CD4-positive, alpha-beta memory T cell (primary cell): ENCODE measurements at places on chromosomes 7 and 10. TPM values are rescaled to one million over a fixed set of nuclear protein-coding genes. Genes with fewer than 3 reads are reported as not detected.
A peak's percentile ranks its signal among the peaks of the same experiment; 100 is the strongest.

GRCh38 chr7:143503261-143503660 is 25.6 kb downstream of the TAS2R41 start:
- no peaks in the 10 kb centered on the region for H3K36me3 ChIP-seq
- DNase-seq, result no peak
- H3K27ac ChIP-seq, result no peak overlapping the region
- H3K4me1 ChIP-seq, result no peaks in the 10 kb centered on the region
- no peak overlapping the region for H3K4me3 ChIP-seq

DNA sequence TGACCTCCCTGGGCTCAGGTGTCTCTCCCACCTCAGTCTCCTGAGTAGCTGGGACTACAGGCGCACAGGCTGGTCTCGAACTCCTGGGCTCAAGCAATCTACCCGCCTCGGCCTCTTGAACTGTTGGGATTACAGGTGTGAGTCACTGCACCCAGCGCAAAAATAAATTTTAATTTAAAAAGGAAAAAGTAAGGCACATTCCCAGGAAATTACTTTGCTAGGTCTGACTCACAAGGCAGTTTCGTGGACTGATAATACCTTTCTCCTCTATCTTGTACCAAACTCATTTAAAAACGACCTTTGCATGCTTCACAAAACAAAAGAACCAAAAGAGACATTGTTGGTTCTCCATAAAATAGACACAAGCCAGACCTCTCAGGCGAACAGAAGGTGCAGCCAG is 29.7 kb downstream of the PARP12 start:
- no peak for DNase-seq
- H3K27ac ChIP-seq, result no peak overlapping the region
- peaks cover 11% of the 10 kb centered on the region for H3K4me1 ChIP-seq
- H3K27me3 ChIP-seq, result no peaks in the 10 kb centered on the region
- H3K36me3 ChIP-seq, result peaks cover 16% of the 10 kb centered on the region

DNA sequence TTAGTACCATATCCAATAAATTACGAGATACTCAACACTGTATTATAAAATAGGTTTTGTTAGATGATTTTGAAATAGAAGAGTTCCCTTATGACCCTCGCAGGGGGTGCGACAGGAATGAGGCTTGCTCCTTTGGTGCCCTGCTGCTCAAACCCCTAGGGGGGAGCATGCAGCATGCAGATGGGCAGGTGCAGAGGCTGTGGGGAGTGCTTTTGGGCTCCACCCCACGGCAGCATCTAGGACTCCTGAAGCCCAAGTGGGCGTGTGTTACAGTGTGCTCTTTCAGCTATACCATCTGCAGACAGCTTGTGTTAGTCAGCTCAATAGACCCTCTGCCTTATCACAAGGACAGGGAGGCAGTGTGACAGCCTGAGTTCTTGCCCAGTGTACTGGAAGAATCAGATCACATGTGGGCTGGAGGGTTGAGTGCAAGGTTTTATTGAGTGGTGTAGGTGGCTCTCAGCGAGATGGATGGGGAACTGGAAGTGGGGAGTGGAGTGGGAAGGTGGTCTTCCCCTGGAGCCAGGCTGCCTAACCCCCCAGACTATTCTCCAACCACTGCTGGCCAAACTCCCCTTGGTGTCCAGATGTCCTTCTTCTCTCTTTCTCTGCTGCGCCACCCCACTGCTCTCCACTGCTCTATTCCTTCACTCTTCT is 3.1 kb upstream of the MRC1 start:
- no peaks in the 10 kb centered on the region for H3K36me3 ChIP-seq
- peak; percentile 1 for DNase-seq
- H3K4me3 ChIP-seq, result no peak overlapping the region
- no peak overlapping the region for H3K27ac ChIP-seq
- H3K4me1 ChIP-seq, result no peaks in the 10 kb centered on the region
- no peaks in the 10 kb centered on the region for H3K27me3 ChIP-seq

- H3K4me1 ChIP-seq, result no peaks in the 10 kb centered on the region
- no peak overlapping the region for H3K4me3 ChIP-seq
- no peaks in the 10 kb centered on the region for H3K36me3 ChIP-seq
- no peak for DNase-seq
- no peaks in the 10 kb centered on the region for H3K27me3 ChIP-seq
Observed at GRCh38 chr7:52074912-52075311, 758.3 kb upstream of the COBL start.

DNA sequence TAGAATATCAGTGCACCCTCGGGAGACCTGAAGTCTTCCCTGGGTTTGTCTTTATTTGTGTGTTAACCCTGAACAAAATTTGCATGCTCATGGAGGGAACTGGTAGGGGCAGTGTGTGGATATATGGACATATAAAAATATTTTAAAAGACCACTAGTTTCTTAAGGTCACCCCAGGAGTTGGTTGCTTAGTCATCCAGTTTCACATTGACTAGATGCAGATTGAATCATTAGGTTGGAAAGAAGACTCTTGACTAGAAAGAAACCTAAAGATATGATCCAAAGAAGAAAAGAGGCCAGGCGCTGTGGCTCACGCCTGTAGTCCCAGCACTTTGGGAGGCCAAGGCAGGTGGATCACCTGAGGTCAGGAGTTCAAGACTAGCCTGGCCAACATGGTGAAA is 137.1 kb downstream of the KAT6B start:
- DNase-seq, result no peak
- H3K4me1 ChIP-seq, result peaks cover 14% of the 10 kb centered on the region
- H3K27me3 ChIP-seq, result no peaks in the 10 kb centered on the region
- no peak overlapping the region for H3K4me3 ChIP-seq

DNA sequence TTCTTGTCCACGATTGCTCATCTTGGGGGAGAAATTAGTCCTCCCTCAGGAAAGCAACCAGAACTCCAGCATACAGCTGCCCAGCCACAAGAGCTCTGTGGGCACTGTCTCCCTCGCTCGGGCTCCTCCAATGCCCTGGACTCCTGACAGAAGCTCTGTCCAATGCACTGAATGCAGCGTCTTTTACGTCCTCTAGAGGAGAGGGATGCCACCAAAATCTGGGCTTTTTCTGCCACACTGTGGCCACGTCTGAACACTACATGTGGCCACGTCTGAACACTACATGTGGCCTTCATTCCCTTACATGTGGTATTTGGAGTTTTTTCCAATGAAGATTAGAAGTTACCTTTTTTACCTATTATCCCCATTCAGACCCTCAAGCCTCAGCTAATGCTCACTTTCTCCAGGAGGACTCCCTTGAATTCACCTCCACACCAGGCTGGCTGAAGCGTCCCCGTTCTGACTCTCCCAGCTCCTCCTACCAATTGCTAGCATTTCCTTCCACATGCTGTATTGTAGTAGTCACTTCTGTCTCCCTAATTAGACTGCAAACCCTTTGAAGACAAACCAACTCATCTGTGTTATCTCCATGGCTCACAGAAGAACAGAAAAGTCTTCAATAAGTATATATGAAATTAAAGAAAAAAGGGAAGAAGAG is 134.3 kb upstream of the PDE1C start:
- no peak for DNase-seq
- H3K4me1 ChIP-seq, result no peaks in the 10 kb centered on the region
- no peaks in the 10 kb centered on the region for H3K27me3 ChIP-seq
- H3K36me3 ChIP-seq, result no peaks in the 10 kb centered on the region
- H3K27ac ChIP-seq, result no peak overlapping the region

GRCh38 chr10:48542471-48543181 is 62.2 kb downstream of the ARHGAP22 start:
- no peak for DNase-seq
- H3K36me3 ChIP-seq, result no peaks in the 10 kb centered on the region
- H3K4me3 ChIP-seq, result no peak overlapping the region

The OIT3 gene
- total RNA-seq, result 0.20 TPM

The GIGYF1 gene
- total RNA-seq, result 118 TPM

- H3K4me1 ChIP-seq, result no peaks in the 10 kb centered on the region
- H3K27me3 ChIP-seq, result no peaks in the 10 kb centered on the region
- H3K36me3 ChIP-seq, result no peaks in the 10 kb centered on the region
- no peak for DNase-seq
- no peak overlapping the region for H3K27ac ChIP-seq
Observed at GRCh38 chr10:108358912-108359311, 1194.4 kb upstream of the SORCS1 start.

DNA sequence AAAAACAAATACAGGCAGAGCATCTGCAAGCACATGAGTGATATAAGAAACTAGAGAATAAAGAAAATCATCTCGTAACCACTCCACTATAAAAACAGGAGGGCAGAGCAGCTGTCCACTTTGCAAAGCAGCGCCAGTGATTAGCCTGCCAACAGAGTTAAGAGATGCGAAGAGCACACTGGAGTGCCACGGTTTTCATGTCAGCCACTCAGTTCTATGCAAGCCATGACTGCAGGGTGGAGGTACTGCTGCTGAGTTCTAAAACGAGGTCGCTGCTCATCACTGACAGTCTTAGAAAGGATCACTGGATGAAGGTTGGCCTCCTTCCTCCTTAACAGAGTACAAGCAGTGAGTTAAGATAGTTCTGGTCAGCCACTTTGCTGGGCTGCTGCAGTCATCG is 58.5 kb downstream of the FGFR2 start:
- no peak for DNase-seq
- H3K27me3 ChIP-seq, result no peaks in the 10 kb centered on the region
- no peak overlapping the region for H3K27ac ChIP-seq
- H3K36me3 ChIP-seq, result no peaks in the 10 kb centered on the region

The STAMBPL1 gene
- 37.9 TPM for total RNA-seq
